Fibroblast of skin of right quadriceps (primary cell): ENCODE measurements at places on chromosomes 13 and 19.

- no peak for DNase-seq
Measured at GRCh38 chr13:31904941-31905824, 126.4 kb upstream of the FRY start.

- DNase-seq = no peak
Measured at GRCh38 chr13:74883834-74884233, 598.1 kb downstream of the TBC1D4 start.

- DNase-seq = no peak
Measured at GRCh38 chr19:42577016-42577415, 17.7 kb downstream of the CEACAM8 start.

- DNase-seq = no peak
Measured at GRCh38 chr13:113483504-113484293, 6.8 kb downstream of the DCUN1D2 start.

DNA sequence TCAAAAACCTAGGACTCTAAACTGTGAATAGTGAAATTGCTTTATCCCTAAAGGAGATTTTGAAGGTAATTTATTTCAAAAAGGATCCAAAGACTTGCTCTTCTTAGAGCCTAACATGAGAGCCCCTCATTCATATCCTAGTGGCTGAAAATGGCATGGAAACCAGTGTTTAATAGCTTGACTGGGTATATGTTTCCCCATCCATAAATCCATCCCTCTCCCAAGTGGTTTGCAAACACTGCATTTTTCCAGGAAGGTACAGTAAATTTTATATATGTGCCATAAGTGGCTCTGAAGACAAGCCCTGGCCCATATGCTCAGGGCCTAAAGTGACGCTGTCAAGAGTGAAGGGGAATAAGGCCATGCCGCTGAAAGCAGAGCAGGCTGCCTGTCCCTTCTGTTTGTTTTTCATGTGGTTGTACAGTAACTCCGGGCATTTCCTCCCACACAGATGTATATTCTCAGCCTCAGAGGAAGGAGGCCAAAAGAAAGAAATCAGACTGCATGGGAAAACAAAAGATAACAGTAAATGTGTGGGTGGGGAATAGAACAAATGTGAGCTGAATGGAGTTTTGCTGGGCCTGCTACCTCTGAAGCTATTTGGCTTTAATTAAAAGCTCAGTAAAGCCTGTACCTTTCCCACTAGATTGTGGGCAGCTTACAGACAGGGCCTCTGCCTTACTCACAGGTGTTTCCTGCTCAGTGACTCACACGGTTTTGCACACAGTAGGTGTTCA is 181.9 kb downstream of the PCDH9 start:
- DNase-seq = peak; percentile 66

DNA sequence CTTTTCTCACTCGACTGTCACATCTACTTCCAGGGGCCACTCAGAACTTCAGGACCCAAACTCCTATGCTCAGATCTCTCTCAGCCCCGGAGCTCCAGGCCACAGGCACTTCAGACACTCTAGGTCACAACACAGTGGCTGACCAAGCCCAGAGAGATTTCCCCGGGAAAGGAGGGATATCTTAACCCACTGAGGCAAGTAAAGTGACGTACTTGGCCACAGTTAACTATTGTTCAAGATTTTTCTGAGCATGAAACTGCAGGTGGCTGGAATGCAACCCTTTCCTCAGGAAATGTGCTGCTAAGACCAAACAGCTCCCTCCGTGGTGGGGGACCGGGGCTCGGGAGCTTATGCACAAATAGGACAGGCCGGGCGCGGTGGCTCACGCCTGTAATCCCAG is 23.9 kb downstream of the OPA3 start:
- DNase-seq = no peak

GRCh38 chr13:101283782-101284181 is 132.5 kb downstream of the NALCN start:
- no peak for DNase-seq

GRCh38 chr19:45164577-45165335 is 4.0 kb upstream of the NKPD1 start:
- peak; percentile 45 for DNase-seq

GRCh38 chr13:95954266-95954665 is 98.9 kb downstream of the UGGT2 start:
- DNase-seq = no peak

GRCh38 chr13:107873926-107874325 is 341.4 kb downstream of the LIG4 start:
- no peak for DNase-seq

DNA sequence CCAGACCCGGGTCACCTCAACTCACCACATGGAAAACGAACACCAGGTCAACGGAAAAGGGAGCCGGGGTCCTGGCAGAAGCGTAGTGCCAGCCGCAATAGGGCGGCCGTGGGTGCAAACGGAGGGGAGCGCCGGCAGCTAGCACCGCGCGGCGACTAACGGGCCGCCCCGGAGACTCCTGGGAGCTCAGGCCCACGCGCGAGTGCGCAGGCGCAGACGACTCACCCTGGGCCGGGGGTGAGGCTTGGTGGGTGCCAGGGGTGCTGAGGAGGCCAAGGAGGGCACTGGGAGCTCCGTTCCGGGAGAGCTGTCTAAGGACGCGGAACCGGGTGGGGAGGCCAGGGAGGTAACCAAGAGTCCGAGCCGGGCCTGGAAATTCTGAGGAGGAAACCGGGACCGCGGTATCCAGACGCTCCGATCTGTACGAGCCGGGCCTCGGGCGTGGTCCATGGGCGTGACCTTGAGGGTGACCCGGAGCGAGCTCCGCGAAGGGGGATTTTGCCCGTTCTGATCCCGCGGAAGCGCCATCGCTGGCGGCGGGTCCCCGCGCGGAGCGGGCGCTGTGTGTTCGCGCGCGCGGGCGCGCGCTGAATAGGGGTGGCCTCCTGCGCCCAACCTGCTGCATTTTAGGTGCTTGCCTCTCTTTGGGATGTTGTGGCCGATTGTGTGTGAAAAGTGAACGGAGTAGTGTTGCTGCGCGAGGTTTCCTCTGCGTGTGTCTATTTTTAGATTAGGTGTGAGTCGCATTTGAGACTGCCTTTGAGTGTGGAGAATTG is at the start of gene ZNF382:
Gene ZNF382 (plus strand): TSS at position 213 of the 776 bp plus-strand sequence. CDS start 4,602 bp downstream, outside the sequence.
- DNase-seq = peak; percentile 65

DNA sequence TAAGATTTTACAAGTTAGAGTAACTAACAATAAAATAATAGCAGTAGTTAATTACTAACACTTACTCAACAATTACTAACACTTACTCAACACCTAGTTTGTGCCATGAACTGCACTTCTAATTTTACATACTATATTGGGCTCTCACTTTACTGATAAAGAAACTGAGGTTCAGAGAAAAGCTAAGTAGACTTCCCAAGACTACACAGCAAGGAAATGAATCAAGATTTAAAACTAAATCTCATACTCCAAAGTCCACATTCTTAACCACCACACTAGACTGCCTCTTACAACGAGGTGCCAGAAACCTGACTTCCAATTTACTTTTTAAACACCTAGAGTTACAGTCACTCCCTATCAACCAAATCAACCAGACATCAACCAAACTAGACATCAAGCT is 25.1 kb downstream of the RBM26 start:
- DNase-seq = no peak

- no peak for DNase-seq
Measured at GRCh38 chr13:113447596-113447995, 5.7 kb downstream of the ADPRHL1 start.

DNA sequence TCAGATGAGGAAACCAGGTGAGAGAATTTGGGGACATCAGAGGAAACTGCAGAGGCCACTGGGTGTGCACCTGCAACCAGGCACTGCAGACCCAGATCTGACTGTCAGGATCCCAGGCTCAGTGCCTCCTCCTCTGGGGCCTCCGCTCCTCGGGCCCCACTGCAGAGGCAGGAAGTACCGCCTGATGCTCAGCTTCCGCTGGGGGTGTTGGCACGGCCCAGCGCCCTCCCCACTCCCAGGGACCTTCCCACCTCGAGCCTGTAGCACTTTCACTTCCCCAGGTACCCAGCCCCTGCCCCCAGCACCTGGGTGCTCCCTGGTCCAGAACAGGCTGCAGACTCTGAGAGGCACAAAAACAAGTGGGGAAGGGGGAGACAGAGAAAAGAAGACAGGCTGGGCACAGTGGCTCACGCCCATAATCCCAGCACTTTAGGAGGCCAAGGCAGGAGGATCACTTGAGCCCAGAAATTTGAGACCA is 1.4 kb upstream of the CD37 start:
- DNase-seq = no peak

GRCh38 chr19:1284293-1284978 is 1.2 kb upstream of the EFNA2 start:
- no peak for DNase-seq

DNA sequence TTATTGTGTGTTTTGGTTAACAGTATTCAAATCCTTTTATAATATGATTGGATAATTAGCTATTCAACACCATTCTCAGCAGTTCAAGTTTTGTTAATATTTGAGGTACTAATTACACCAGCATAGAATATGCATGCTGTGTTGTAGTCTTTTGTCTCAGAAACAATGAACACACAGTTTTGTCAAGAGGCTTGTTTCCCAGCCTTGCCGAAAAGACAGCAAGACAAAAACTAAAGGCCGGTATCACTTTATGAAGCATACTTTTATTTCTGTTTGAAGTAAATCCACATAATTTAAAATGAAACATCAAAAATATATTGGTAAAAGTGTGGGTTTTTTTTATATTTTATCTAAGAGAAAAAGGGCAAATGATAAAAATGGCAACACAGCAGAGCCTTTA is 7.5 kb downstream of the GPR180 start:
- no peak for DNase-seq

GRCh38 chr19:32392901-32393300 is 12.7 kb upstream of the DPY19L3 start:
- DNase-seq = no peak

- no peak for DNase-seq
Measured at GRCh38 chr19:27742041-27742440, 1470.9 kb downstream of the UQCRFS1 start.

DNA sequence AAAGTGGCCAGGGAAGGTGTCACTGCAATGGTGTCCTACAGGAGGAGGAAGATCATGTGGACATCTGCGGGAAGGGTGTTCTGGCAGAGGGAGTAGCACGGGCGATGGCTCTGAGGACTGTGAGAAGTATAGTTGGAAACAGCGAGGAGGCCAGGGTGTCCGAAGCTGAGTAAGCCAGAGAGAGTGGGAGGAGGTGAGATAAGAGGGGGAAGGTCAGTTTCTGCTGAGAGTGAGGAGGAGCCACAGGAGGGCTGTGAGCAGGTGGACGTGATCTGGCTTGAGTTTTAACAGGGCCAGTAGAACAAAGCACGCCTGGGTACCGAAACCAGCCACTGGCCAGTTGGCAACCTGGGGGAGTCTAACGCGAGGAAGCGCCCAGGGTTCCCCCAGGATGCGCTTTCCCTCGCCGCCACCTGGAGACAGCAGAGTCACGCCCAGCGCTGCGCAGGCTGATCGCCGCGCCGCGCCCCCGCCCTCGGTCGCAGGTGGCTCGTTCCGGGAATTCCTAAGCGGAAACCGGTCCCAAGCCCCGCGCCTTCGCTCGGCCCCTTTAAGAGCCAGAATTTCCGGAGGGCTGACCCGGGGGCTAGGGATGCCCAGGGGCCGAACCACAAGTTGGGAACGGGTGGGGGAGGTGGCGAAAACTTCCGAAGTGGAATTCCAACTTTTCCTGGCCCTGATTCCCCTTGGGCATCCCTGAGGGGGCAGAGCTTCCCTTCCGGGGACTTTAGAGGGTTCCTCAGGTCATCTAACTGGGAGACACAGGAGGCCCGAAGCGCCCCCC is 1.1 kb upstream of the LSR start:
- no peak for DNase-seq

GRCh38 chr13:48906200-48906599 is 69.5 kb upstream of the FNDC3A start:
- no peak for DNase-seq
